ENCODE measurements at places on chromosomes 13 and 19.

DNA sequence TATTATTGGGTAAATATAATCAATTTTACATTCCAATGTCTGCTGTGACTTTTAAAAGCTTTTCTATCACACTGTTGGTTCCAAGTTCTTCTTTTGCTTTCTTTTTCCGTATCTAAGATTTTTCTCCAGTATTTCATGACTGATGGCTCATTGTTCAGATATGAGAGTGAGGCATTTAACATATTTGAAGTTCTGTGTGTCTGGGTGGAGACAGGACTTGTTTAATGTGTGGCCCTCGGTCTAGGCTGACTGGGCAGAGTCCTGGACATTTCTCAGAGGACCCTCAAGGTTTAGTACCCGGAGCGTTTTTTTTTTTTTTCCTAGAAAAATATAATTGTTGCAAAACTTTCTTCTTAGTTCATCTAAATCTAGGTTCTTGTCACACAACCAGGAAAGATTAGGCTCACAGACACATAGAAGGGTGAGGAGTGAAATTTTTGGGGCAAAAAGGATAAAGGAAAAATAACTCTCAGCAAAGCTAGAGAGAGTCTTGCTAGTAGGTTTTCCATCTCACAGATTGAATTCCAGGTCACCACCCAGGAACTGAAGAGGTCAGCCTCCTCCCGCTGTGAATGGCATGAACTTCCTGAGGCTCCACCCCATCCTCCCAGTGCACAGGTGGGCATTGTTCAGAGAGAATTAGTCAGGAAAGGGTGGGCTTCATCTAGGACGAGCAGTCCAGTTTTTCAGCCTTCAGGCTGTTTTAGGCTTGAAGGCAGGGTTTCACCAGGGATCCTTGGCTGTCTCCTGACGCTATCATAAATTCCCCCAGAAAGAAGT is 1002.4 kb upstream of the PCDH9 start:
- no peak for DNase-seq

DNA sequence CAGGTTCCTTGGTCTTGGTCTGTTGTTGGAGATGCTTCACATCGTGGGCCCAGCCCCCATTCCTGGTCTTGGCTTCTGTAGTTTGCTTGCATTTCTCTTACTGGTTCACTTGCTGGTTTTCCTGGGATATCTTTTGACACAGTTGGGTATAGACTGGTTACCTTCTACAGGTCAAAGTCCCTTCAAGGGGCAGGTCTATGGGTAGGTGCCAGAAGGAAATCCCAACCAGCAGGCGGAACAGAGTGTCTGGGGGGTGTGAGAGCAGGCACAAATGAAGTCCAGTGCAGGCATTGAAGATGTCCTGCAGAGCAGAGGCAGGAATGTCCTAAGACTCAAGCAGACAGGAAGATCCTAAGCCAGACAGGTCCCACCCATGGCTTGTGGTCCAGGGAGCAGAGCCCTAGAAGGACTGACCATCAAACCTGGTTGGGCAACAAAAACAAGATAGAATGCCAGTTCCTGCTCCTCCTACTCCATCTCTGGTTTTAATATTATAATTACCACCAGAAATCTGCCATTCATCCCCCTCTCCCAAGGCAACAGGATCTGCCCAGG is 17.7 kb upstream of the WASF3 start:
- DNase-seq = no peak

GRCh38 chr19:49539192-49539952 is 11.6 kb downstream of the RCN3 start:
- DNase-seq = no peak

DNA sequence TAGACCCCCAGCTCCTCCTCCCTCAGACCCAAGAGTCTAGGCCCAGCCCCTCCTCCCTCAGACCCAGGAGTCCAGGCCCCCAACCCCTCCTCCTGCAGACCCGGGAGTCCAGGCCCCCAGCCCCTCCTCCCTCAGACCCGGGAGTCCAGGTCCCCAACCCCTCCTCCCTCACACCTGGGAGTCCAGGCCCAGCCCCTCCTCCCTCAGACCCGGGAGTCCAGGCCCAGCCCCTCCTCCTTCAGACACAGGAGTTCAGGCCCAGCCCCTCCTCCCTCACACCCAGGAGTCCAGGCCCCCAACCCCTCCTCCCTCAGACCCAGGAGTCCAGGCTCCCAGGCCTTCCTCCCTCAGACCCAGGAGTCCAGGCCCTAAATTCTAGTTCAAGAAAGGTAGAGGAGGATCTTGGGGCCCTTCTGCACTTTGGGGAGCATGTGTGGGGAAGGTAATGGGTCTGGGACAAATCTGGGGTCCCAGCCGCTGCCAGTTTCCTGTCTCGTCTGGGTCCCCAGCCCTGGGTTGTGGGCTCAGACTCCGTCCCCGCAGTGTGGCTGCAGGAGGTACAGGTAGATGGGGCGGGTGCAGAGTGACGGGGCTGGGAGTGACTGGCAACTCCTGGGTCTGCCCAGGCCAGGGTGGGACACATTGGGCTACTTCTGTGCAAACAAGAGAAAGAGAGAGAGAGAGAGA is 3.2 kb upstream of the TMEM190 start:
- no peak for DNase-seq

GRCh38 chr19:2494084-2494446 is 18.1 kb downstream of the GADD45B start:
- no peak for DNase-seq

DNA sequence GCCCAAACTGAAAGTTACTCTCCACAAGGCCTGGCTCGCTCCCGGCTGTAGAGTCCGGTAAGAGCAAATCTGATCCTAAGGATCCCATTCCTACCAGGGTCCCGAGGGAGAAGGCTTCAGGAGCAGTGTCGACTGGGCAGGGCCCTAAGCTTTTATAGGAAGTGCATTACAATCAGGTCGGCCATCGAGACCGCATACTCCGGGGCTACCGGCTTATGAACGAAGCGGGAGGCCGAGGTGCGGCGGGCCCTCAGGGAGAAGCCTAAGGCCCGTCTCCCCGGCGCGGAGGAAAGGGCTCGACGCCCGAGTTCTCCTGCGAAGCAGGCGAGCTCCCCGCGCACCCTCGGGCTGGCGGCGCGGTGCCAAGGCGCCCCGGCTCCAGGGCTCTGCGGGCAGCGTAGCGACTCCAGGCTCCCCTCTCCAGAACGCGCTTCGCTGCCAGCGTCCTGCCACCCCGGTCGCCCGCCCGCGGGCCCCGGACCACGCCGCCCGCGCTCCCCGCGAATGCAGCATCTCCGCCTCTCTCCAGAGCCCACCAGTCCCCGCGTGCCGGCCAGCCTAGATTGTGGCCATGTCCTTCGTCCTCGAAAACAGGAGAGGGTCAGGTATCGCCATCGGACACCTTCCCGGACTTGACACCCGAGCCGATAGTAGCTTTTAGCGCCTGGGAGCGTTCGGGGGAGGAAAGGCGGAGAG is 1.4 kb downstream of the EFNB2 start:
- no peak for DNase-seq

DNA sequence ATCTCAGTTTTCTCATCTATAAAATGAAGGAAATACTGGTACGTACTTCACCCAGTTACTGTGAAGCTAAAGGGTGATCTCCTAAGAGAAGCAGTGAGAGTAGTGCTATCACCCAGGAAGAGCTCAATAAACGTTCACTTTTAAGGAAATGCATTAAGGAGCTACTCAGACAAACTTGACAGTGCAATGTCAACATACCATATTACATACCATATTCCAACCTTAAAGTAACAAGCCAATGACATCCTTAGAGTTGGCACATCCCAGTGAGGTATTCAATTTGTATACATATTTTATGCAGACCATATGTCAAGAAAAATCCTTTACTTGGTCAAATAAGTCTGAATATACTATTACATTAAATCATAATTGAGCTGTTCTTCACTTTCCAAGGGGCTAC is 7.0 kb downstream of the TBC1D4 start:
- DNase-seq = no peak

- no peak for DNase-seq
Measured at GRCh38 chr13:30169442-30169841, 137.9 kb downstream of the KATNAL1 start.

GRCh38 chr19:58543826-58544590 is at the start of gene TRIM28:
TSS of gene TRIM28 (plus strand) at chr19:58544064. CDS start at chr19:58544758, 694 bp downstream.
- DNase-seq = no peak

DNA sequence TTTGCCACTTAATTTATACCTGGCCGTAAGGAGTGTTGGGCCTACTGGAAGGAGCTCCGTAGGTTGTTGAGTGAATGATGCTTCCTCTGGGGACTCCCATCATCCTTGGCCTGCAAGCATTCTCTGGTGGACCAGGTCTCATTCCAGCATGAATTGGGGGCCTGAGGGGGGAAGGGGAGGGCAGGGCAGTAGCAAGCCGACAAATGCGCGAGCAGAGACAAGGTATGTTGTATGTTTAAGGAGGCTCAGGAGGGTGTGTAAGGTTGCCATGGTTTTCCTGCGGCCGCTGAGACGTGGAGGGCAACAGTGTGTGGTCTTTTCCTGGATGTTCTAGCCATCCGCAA is 749 bp downstream of the ZNF264 start:
- DNase-seq = no peak

- DNase-seq = no peak
Measured at GRCh38 chr13:67416047-67416925, 186.2 kb upstream of the PCDH9 start.

DNA sequence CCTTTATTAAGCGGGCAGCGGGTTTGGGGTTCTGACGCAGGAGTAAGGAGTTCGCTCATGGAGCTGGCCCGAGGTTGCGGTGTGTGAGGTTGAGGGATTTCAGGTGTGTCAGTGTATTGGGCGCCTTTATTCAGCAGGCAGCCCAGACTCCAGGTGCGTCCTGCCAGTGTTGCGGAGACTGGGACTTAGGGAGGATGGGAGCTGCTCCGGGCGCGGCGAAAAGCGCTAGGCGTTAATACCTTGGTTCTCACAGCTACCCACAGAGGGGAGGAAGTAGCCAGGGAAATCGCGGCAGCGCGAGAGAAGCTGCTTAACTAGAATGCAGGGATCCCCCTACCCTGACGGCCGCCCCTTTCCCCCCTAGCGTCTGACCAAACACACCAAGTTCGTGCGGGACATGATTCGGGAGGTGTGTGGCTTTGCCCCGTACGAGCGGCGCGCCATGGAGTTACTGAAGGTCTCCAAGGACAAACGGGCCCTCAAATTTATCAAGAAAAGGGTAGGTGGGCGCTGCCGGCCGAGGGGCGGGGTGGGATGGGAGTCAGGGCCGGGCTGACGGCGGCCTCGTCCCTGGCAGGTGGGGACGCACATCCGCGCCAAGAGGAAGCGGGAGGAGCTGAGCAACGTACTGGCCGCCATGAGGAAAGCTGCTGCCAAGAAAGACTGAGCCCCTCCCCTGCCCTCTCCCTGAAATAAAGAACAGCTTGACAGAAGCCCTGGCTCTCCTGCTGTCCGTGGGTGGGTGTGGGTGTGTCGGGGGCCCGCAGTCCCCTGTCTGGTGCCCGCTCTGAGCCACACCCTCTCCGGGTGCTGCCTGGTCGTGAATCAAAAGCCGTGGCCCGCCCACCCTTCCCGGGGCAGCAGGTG is 1.1 kb downstream of the RPL36 start:
- DNase-seq = peak; percentile 54

- no peak for DNase-seq
Measured at GRCh38 chr19:7658219-7658686, 10.6 kb upstream of the RETN start.

- no peak for DNase-seq
Measured at GRCh38 chr19:39405261-39405957, 1.2 kb upstream of the ZFP36 start.

GRCh38 chr19:29708554-29709439 is 6.3 kb downstream of the C19orf12 start:
- no peak for DNase-seq

DNA sequence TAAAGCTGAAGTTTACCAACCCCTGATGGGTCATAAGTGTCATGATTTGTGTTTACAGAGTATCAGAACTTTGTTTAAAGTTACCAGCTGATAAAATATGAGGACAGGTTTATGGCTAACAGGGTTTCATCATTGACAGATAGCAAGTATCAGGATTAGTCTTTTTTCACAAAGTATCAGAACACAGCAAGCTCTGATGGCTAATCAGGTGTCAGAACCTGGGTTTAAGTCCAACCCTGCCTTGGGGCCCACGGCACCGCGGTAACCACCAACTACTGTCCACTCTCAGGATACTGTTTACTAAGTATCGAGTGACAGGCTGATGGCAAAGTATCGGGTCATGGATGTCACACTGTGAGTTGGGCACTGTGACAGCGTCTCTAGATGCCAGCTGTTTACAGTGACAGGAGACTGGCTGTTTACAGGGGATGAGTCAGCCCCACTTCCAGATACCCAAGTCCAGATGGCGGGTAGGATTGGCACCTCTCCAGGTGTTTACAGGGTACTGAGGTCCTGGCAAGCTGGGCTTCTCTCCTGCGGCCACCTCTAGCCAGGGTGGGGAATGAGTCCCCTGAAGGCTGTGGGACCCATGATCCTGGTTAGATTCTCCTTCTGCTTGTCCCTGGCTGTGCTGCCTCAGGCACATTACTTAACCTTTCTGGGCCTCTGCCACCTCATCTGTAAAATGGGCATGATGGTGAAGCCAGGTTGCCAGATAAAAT is 21.8 kb downstream of the ARRDC2 start:
- peak; percentile 96 for DNase-seq

DNA sequence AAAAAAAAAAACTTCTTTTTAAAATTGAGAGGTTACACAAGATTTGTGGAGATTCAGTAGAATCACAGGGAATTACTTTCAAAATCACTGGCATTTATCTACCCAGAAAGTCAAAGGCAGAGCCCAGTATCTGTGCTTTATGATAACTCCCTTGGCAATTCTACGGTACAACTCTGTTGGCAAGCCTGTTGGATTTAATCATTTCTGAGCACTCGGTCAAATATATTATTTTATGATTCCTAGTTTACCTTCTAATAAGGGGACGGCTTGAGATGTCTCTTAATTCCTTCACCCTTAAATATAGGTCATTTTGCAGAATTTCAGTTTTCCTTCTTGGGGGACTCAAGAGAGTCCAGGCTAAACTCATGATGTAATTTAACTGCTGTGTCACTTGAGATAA is 987.6 kb downstream of the EFNB2 start:
- DNase-seq = no peak
